ENCODE measurements at places on chromosomes 7 and 10.

DNA sequence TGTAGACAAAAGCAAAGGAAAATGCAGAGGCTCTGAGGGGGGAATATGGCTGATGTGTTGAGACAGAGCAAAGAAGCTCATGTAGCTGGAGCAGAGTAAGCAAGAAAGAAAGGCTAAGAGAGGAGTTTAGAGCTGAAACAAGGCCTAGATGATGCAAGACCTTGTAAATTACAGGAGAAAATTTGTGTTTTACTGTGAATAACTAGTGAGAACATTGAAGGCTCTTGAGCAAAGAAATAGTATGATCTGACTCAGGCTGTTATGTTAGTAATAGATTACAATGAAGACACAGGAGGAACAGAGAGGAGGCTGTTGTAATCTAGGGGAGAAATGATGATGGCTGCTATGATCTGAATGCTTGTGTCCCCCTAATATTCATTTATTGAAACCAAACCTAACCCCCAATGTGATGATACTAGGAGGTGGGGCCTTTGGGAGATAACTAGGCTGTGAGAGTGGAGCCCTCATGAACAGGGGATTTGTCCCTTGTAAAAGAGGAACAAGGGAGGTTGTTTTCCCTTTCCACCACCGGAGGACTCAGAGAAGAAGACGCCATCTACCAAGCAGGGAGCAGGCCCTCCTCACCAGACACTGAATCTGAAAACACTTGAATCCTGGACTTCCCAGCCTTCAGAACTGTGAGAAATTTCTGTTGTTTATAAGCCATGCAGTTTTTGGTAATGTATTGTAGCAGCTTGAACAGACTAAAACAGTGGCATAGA lies 394.9 kb downstream of the HTR7 start:
- no peak for DNase-seq

DNA sequence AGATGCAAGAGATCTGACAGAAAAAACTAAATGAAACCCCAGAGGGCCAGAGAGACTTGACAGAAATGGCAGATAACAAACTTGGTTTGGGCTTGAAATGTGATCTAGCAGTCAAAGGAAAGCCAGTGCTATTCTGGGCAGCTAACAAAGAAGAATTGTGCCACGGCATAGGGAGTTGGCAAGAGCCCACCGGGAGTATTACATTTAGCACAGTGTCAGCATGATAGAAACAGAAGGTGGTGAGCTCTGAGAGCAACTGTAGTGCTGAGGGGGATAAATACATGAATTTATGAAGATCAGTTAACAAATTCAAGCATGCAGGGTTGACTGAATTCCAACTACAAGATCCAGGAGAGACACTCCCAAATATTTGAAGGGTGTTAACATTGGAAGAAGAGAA lies 91.1 kb downstream of the AHCYL2 start:
- no peak for DNase-seq

DNA sequence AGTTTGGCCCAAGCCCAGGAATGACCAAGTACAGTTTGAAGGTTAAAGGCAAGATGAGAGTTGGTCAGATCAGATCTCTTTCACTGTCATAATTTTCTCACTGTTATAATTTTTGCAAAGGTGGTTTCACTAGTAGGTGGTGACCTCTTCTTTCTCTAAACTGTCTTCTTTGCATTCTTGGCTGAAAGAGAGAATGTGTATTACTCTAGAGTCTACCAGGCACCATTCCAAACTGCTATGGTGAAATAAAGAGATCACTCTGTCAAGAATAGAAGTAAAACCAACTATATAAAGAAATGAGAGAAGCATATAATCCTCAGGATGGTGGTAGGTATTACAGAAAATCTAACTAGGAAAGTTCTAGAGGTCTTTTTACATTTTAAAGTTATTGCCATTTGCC lies 72.7 kb downstream of the DYNC1I1 start:
- DNase-seq = no peak

DNA sequence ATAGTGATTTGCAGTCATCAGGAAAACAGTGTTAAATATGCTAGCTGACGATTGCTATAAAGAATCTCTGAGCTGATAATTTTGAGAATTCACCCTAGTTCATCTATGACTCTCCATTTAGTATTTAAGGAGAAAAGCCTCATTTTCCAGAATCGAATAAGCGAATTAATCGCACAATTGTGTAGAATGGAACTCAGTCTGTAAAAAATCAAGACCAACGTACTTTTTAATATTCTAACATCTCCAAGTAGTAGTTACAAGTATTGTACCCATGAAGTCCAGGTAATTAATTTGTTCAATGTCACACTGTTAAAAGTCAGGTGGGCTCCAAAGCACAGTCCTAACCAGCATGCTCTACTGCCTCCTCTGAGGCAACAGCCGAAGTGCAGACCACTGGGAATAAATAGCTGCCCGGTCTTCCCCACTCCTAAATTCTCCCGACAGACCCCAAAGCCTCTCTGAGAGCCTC lies 380 bp upstream of the AGBL3 start:
- no peak for DNase-seq

Data from HEK293T (cell line).